Neural crest cell (in vitro differentiated cells): ENCODE measurements at places on chromosomes 2 and 18. TPM values are rescaled to one million over a fixed set of nuclear protein-coding genes. Genes with fewer than 3 reads are reported as not detected.
A peak's percentile ranks its signal among the peaks of the same experiment; 100 is the strongest.

DNA sequence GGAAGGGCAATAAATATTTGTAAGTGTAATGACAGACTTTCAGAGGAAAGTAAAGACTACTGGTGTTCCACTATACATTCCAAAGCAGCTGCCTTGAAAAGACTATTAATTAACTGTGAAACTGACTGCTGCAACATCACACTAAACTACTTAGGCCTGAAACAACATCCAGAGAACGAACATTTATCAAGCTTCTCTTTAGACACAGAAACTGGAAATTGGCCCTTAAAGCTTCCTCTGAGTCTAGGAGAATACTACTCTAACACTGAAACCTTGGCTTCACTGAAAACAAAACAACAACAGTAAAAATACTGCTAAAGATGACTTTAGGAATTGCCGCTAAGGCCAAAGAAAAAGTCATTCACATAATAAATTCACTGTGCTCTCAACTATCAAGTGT lies 74.6 kb downstream of the ESCO1 start:
- no peak overlapping the region for H3K27ac ChIP-seq
- H3K27me3 ChIP-seq: no peaks in the 10 kb centered on the region
- no peaks in the 10 kb centered on the region for H3K4me1 ChIP-seq
- DNase-seq: no peak
- H3K4me3 ChIP-seq: no peak overlapping the region

- H3K4me3 ChIP-seq: peak overlapping the region; percentile 36
- no peaks in the 10 kb centered on the region for H3K27me3 ChIP-seq
- H3K27ac ChIP-seq: no peak overlapping the region
- H3K36me3 ChIP-seq: no peaks in the 10 kb centered on the region
- peaks cover 24% of the 10 kb centered on the region for H3K4me1 ChIP-seq
Observed at GRCh38 chr2:42142547-42143184, 26.5 kb upstream of the EML4 start.

GRCh38 chr2:178517496-178517895 lies 37.2 kb downstream of the PLEKHA3 start:
- H3K27ac ChIP-seq: no peak overlapping the region
- no peaks in the 10 kb centered on the region for H3K27me3 ChIP-seq
- DNase-seq: no peak
- H3K4me1 ChIP-seq: peaks cover 19% of the 10 kb centered on the region
- peaks cover 20% of the 10 kb centered on the region for H3K36me3 ChIP-seq

DNA sequence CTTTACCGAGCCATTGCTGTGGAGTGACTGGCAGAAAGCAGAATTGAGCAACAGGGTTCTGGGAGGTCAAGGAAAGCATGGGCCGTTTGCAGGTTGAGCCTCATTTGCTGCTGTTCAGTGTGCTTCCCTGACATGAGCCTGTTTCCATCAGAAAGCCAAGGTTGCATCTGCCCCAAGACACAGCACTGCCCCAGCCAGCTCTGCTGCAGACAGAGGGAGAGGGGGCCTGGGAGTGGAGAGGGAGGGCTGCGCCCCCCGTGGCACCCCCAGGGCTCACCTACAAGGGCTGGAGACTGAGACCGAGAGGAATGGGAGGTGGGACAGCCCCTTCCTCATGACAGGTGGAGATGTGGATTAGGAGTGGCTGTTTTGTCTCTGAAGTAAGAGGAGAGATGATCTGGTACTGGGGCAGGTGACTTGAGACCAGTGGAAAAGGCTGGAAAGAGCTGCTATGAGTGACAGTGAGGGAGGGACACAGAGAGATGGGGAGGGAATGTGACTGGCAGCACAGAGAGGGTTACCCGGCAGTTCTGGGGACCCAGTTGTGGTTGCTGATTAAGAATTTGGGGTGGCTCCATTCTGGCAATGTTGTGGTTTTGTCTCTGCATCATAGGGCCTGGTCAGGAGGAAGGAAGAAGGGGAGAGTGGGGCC lies 218.0 kb downstream of the DYSF start:
- DNase-seq: peak; percentile 0
- no peak overlapping the region for H3K4me3 ChIP-seq
- H3K27me3 ChIP-seq: no peaks in the 10 kb centered on the region
- H3K4me1 ChIP-seq: peaks cover 5% of the 10 kb centered on the region

DNA sequence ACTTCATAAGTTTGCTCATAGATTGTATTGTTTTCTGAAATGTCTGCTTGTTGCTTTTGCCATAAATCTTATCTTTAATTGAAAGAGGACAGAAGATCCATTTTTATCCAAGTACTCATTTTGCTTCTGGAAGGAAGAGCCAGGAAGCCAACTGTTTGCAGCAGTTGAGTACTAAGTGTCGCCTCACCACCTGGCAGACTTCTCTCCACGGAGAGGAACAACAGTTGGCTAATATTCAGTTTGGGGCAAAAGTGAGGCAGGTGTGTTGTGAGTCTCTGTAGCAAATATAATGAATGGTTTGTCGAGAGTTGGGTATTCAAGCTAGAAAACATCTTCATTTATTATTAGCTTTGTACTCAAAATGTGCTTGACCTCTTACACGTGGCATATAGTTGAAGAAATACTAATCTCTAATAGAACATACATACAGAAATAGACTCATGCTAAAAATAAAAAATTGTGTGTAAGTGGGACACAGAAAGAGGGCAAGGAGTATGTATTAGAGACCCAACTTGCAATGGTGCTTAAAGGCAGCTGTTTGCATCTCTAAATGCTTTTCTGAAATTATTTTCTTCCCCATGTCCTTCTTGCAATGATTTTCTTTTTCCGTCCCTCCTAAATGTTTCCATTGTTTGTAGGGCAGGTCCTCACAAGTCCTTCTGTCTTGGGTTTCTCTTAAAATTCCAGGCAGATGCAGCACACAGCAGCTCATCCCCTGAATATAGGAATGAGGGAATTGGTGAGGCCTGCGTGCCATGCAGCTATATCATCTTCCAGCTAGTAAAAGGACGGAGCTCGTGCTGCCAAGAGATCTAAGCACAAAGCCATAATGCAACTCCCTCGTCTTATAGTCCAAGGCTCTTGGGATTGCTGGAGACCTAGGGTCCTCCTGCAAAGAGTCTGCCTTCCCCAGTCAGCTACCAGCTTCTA lies 44.8 kb upstream of the MAP3K20 start:
- no peak overlapping the region for H3K4me3 ChIP-seq
- H3K27me3 ChIP-seq: no peaks in the 10 kb centered on the region
- no peaks in the 10 kb centered on the region for H3K36me3 ChIP-seq

The SP9 gene
- total RNA-seq: 1.9 TPM in 2 replicates

GRCh38 chr2:108922141-108922915 lies 66.7 kb downstream of the EDAR start:
- no peak overlapping the region for H3K27ac ChIP-seq
- no peaks in the 10 kb centered on the region for H3K36me3 ChIP-seq
- DNase-seq: no peak

DNA sequence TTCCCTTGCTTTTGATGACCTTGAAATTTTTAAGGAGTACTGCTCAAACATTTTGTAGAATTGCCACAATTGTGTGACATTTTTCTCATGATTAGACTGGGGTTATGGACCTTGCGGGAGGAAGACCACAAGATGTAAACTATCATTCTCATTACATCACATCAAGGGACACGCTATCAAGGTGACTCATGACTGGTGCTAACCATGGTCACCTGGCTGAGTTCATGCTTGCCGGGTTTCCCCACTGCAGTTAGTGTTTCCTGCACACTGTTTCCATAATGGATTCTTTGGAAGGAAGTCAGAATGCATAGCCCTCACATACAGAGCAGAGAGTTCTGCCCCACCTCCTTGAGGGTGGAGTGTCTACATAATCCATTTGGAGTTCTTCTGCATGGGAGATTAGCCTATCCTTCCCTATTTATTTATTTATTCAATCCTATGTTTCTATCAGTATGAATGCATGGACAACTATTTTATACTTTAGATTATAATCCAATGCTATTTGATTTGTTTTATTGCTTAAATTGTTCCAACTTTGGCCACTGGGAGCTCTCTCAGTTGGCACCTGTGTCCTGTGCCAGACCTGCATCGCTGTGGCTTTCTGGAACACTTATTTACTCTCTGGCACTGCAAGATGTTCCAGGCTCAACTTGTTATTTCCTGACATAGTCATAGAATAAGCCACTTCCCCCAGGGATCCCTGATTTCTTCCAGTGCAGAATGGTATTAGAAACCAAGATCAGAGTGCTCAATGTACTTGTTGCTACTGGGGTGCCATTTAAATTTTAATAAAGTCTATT lies 6.0 kb downstream of the MC2R start:
- H3K27ac ChIP-seq: no peak overlapping the region
- H3K4me1 ChIP-seq: no peaks in the 10 kb centered on the region
- H3K27me3 ChIP-seq: peaks cover 3% of the 10 kb centered on the region

The AQP12B gene
- total RNA-seq: not detected in 2 replicates

GRCh38 chr2:98519156-98519555 lies 74.5 kb downstream of the INPP4A start:
- H3K27me3 ChIP-seq: no peaks in the 10 kb centered on the region
- H3K4me3 ChIP-seq: no peak overlapping the region
- DNase-seq: no peak
- no peak overlapping the region for H3K27ac ChIP-seq
- peaks cover 3% of the 10 kb centered on the region for H3K36me3 ChIP-seq
- peaks cover 11% of the 10 kb centered on the region for H3K4me1 ChIP-seq

GRCh38 chr2:56357655-56358295 lies 174.0 kb downstream of the CCDC85A start:
- DNase-seq: no peak
- no peak overlapping the region for H3K27ac ChIP-seq
- no peaks in the 10 kb centered on the region for H3K4me1 ChIP-seq
- no peaks in the 10 kb centered on the region for H3K27me3 ChIP-seq

The SLC8A1 gene
- 4.2 and 4.7 TPM in 2 replicates for total RNA-seq

- peaks cover 6% of the 10 kb centered on the region for H3K36me3 ChIP-seq
- H3K27ac ChIP-seq: no peak overlapping the region
- no peaks in the 10 kb centered on the region for H3K4me1 ChIP-seq
- peaks cover 4% of the 10 kb centered on the region for H3K27me3 ChIP-seq
- no peak overlapping the region for H3K4me3 ChIP-seq
Observed at GRCh38 chr2:68709421-68709911, 25.1 kb upstream of the ARHGAP25 start.

The TXNDC2 gene
- not detected in 2 replicates for total RNA-seq

DNA sequence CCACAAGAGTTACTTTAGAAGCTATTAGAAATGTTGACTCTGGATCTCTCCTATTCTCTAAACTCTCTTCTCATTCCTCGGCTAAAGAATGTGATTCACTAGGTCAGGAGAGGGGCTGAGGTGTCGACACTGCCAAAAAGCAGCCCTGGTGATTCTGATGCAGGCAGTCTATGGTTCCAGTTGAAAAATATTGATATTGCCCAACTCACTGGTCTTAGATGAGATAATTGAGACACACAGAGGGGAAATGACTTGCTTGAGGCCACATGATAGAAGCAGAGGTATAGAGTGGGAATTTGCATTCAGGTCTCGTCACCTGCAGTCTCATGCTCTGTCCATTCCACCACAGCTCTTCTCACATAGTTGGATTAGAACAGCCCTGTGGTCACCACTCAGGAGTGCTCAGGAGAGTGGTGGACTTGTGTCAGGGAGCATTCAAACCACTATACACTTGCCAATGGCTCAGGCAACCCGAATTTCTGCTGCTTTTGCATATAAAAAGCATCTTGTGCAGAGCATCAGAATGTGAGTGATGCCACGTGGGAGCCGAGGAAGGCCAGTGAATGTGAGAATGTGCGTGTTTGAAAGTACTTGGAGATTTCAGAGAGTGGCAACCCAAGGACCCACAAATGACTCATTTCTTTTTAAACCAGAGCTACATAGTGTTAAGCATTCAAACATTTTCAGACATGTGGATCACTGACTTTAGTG lies 65.1 kb upstream of the CTLA4 start:
- H3K27me3 ChIP-seq: no peaks in the 10 kb centered on the region
- DNase-seq: no peak
- no peak overlapping the region for H3K4me3 ChIP-seq
- peaks cover 7% of the 10 kb centered on the region for H3K4me1 ChIP-seq

- H3K27ac ChIP-seq: peak overlapping the region; percentile 13
- no peaks in the 10 kb centered on the region for H3K36me3 ChIP-seq
- H3K27me3 ChIP-seq: no peaks in the 10 kb centered on the region
- peaks cover 38% of the 10 kb centered on the region for H3K4me1 ChIP-seq
Observed at GRCh38 chr2:239279508-239280295, 121.1 kb downstream of the HDAC4 start.

DNA sequence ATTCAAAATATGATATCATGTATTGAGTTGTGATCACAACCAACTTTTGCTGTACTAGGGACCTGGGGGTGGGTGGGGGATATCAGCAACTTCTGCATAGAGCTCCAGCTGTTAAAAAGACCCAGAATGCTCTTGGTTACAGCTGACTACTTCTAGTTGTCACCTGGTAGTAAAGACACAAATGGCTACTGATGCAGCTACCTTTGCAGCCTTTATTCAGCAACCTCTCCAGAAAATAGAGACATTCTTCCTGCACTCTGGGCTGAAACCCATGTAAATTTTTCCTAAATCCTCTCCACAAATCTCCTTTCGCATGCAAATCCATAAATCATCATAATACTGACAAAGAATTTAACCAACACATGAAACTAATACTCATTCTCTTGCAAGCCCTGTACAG lies 238.3 kb downstream of the TCF4 start:
- peaks cover 49% of the 10 kb centered on the region for H3K4me1 ChIP-seq
- no peak overlapping the region for H3K27ac ChIP-seq
- DNase-seq: no peak
- no peak overlapping the region for H3K4me3 ChIP-seq

The LAMA1 gene
- total RNA-seq: 96.1 and 102 TPM in 2 replicates

The SCTR gene
- total RNA-seq: not detected in 2 replicates

The STK36 gene
- 77.0 and 78.7 TPM in 2 replicates for total RNA-seq

GRCh38 chr2:224022486-224022885 lies 16.6 kb downstream of the SERPINE2 start:
- H3K36me3 ChIP-seq: peaks cover 2% of the 10 kb centered on the region
- no peak overlapping the region for H3K27ac ChIP-seq
- no peak overlapping the region for H3K4me3 ChIP-seq
- H3K27me3 ChIP-seq: no peaks in the 10 kb centered on the region
- no peak for DNase-seq

The TM4SF20 gene
- total RNA-seq: not detected in 2 replicates

DNA sequence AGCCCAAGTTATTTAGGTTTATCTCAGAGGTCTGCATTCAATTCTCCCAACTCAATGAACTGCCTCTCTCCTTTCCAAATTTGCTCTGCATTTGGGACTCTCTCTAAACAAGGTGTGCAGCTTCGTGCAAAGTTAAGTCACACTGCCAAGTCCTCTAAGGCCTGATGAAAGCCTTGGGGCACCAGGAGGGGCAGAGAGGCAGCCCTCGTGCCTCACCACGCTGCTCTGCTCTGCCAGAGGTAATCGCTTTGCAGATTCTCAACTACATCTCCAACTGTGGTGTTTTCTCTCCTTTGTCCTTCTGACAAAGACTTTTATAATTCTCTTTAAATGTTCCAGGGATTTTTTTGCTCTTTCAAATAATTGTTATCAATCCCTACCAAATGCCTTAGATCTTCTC lies 283.0 kb downstream of the MEIS1 start:
- H3K36me3 ChIP-seq: peaks cover 3% of the 10 kb centered on the region
- peaks cover 26% of the 10 kb centered on the region for H3K4me1 ChIP-seq
- no peaks in the 10 kb centered on the region for H3K27me3 ChIP-seq

DNA sequence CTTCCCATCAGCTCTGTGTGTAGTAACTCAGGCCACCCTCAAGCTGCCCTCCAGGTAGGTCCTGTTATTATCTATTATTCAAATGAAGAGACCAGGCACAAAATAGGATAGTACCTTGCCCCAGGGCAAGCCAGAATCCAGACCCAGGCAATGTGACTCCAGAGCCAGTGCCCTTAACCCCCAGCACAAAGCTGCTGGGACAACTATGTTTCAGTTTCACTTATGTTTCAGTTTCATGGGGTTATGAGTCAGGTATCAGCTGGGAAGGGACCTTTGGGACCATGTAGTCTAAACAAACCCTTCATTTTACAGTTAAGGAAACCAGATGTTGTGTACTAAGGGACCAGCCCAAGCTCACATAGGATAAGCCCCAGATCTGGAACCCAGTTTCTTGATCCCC lies 10.0 kb downstream of the HK2 start:
- peaks cover 33% of the 10 kb centered on the region for H3K4me1 ChIP-seq
- no peak overlapping the region for H3K4me3 ChIP-seq
- DNase-seq: no peak
- peak overlapping the region; percentile 53 for H3K27ac ChIP-seq
